ENCODE measurements at places on chromosomes 6 and 20.

DNA sequence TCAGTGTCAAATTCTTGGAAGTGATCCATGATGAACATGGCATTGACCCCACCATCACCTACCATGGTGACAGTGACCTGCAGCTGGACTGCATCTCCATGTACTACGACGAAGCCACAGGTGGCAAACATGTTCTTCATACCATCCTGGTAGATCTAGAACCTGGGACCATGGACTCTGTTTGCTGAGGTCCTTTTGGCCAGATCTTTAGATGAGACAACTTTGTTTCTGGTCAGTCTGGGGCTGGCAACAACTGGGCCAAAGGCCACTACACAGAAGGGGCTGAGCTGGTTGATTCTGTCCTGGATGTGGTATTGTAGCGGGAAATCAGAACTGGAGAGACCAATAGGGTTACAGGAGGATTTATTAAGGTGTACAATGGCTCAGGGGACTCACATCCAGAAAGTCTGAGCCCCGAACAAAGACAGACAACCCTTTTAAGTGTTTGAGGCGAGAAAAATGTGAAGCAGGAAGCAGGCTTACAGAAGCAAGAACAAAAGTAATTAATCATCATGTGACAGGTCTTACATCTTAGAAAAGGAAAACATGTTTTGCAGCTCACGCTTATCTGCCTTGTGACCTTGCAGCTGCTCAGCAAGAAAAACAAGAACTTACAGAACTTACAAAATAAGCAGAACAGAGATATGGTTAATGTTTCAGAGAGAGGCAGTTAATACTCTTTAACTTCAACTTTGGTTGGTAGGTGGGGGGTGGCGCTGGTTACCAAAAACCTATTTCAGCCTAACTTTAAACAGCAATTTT is 58.8 kb upstream of the MOCS1 start:
- DNase-seq, result no peak

- no peak for DNase-seq
Measured at GRCh38 chr6:31332637-31333602, 24.1 kb downstream of the HLA-B start.

- no peak for DNase-seq
Measured at GRCh38 chr6:145022199-145022796, 713.0 kb downstream of the EPM2A start.

GRCh38 chr6:22343864-22344263 is 47.0 kb upstream of the PRL start:
- DNase-seq, result no peak

GRCh38 chr6:137951064-137951597 is 84.1 kb downstream of the TNFAIP3 start:
- no peak for DNase-seq

GRCh38 chr20:38414769-38415450 is 20.2 kb downstream of the SNHG17 start:
- no peak for DNase-seq

DNA sequence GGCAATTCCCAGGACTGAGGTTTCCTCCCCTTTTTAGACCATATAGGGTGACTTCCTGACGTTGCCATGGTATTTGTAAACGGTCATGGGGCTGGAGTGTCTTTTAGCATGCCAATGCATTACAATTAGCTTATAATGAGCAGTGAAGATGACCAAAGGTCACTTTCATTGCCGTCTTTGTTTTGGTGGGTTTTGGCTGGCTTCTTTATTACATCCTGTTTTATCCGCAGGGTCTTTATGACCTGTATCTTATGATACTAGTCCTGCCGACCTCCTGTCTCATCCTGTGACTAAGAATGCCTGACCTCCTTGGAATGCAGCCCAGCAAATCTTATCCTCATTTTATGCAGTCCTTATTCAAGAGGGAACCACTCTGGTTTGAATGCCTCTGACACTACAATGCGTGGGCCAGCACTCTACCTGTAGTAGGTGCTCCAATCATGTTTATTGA is 190.1 kb downstream of the KCNQ5 start:
- DNase-seq, result no peak

DNA sequence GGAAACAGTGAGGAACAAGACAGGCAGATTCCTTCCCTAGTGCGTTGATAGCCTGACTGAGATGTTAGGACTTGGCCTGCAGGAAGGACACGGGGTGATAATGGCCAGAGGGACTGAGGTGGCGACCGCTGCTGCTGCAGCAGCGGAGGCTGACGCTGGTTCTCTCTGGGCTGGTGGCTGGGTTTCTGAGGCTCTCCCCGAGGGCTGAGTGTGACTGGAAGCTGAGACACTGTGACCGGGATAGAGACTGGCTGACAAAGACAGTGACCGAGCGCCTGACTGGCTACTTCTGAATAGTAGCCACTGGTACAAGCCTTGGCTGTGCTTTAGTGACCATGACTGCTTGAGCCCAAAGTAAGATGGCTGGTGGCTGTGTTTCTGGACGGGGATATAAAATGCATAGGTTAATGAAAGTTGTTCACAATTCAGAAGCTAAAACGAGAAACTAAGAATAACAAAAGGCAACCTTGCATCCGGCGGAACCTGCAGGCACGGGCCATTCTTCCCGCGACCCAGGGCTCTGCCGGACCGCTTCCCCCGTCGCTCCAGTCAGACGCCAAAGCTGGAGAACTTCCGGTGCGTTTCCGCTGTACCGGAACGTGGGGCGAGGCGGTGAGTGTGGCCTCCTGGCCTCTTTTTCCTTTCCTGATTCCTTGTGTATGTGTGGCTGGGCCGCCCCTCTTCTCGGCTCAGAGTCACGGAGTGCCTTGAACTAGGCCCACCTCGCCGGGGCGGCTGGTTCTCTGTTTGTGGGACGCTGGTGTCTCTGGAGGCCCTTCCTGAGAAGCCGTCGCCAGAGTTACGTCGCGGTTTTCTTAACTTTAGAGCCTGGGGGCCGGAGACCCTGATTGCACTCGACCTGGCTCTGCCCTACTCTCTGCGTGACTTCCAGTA is at the start of gene AAR2:
Gene AAR2 (plus strand): TSS at position 587 of the 894 bp plus-strand sequence. CDS start 3,391 bp downstream, outside the sequence.
- peak; percentile 77 for DNase-seq

- no peak for DNase-seq
Measured at GRCh38 chr20:38193586-38194105, 28.6 kb upstream of the TGM2 start.

- no peak for DNase-seq
Measured at GRCh38 chr6:80550748-80551147, 444.3 kb downstream of the BCKDHB start.

DNA sequence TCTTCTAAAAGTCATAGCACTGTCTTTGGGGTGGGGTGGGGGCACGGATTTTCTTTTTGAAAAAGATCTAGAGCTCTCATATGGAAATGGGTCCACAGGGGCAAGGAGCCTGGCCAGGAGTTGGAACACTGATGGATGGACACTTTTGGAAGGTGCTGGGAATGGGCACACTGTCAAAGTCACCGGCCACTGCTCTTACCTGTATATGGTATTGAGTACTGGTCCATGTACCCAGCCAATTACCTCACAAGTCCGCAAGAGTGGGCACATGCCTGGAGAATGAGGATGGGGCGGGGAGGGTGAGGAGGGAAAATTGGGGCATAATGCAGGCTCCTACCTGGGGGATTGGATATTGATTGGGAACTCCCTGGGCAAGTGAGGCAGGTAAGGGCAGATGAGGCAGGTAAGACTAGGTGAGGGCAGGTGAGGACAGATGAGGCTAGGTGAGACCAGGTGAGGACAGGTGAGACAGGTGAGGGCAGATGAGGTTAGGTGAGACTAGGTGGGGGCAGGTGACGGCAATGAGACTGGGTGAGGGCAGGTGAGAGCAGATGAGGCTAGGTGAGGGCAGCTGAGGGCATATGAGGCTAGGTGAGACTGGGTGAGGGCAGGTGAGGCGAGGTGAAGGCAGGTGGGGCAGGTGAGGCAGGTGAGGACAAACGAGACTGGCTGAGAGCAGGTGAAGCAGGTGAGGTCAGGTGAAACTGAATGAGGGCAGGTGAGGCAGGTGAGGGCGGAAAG is 167.9 kb downstream of the NRN1 start:
- no peak for DNase-seq

DNA sequence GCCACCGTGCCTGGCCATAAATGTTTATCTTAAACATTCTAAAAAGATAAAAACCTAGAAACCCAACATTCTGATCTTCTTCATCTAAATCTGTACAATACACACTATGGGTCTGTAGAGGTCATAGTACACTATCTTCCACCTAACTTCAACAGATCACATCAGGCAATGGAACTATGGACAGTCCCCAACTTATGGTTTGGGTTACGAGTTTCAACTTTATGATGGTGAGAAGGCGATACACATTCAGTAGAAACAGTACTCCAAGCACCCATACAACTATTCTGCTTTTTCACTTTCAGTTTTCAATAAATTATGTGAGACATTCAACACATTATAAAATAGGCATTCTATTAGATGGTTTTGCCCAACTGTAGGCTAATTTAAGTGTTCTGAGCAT is 23.1 kb downstream of the FKBP5 start:
- no peak for DNase-seq

DNA sequence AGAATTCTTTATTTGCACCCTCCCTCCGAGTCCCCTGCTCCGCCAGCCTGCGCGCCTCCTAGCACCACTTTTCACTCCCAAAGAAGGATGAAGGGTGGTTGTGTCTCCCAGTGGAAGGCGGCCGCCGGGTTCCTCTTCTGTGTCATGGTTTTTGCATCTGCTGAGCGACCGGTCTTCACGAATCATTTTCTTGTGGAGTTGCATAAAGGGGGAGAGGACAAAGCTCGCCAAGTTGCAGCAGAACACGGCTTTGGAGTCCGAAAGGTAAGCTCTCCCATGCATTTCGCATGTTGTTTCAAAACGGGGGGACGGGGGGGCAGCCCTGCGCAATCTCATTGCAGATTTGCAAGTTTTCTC is 357 bp downstream of the PCSK2 start:
- DNase-seq, result no peak

- no peak for DNase-seq
Measured at GRCh38 chr6:157025437-157025836, 248.3 kb downstream of the ARID1B start.

DNA sequence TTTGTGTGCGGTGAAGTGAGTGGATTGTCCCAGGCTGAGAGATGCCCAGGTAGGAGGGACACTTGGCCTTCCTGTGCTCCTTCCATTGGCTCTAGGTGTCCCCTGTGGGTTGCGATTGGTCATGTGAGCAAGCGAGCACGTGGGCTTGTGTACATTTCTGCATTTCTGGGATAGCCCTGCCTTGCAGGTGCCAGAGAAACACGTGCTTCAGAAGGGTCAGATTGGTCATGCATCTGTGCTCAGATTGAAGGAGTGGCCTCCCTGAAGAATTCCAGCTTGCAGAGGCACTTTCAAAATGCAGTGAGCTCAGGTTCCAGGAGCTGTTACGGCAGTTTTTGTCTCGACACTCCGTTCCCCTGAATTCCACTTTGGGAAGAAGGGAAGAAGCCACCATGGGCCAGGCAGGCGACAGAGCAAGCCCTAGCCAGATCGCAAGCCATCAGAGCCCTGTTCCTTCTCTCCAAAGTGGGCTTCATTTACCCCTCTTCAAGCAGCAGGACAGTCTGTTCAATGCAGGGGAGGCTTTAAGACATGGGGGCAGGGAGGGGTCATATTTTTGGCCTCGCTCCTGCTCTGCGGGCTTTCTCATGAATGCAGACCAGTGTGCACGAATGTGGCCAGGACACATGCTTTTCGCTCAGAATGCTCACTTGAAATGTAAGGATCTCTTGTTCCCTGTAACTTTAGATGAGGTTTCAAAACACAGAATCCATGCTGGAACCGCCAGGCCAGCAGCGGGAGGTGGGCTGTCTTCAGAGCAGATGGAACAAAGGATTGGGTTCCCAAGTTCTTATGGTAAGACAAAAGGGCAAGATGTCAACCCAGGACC is 78.6 kb upstream of the AKAP12 start:
- DNase-seq, result no peak

DNA sequence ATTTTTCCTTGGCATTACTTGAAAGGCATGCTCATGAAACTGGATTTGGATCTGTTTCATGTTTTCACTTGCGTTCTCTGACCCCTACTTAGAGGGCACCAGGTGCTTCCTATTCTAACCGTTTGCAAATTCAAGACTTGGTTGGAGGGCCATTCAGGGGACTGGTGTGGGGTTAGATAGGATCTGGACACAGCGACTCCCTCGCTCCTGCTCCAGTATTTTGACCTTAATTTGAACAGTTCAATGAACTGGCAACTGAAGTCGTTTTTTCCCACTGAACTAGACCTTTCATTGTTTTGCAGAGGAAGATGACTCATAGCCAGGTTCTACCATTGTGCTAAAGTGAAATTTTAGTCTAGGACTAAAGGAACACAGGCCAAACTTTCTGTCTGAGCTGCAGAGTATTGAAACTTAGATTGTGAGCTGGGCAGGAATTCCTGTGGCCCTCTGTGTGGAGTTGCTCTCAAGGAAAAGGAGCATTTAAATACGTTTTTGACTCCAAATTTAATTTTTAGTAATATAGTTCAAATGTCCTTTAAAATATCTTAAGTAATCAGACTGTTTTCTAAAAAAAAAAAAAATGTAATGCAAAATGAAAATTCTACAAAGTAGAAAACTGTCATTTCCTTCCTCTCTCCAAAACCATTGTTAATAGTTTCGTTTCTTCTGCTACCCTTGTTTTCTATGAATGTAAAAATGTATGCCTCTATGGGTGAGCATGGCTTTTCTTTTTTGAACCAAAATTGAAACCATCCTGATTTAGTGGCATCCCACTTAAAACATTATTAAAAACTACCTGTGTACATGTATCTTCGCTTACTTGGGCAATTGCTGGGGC is 64.8 kb downstream of the UTRN start:
- no peak for DNase-seq

- no peak for DNase-seq
Measured at GRCh38 chr6:14713966-14714631, 531.8 kb upstream of the JARID2 start.

GRCh38 chr6:85744433-85744970 is 101.8 kb upstream of the SYNCRIP start:
- no peak for DNase-seq

DNA sequence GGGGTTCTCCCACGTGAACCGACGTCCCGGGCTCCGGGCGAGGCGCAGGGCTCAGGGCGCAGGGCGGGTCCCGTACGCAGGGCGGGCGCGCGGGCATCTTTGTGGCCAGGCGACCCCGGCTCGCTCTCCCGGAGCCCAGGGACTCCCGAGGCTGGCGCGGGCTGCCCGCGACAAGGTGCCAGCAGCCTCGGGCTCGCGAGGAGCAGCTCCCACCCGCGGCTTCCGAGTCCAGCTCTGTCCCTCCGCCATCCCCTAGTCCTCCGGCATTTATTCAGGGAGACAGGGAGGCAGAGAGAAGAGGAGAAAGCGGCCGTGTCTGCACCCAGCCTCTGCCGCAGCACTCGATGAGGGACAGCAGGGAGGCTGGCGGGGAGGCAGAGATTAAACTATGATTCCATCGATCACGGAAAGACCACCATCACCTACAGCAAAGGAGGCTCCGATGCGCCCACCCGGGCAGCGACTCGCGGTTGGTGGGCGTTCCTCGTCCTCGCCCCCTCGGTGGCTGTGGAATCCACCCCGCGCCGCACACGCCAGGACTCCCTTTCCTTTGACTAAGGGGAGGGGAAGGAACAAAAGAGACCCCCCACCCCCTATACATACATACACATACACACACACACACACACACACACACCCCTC is 1.1 kb downstream of the RGS17 start:
- DNase-seq, result no peak

GRCh38 chr6:157449610-157450009 is 68.6 kb downstream of the ZDHHC14 start:
- DNase-seq, result no peak
